ENCODE measurements at places on chromosomes 16 and 17. TPM values are rescaled to one million over a fixed set of nuclear protein-coding genes. Genes with fewer than 3 reads are reported as not detected.

- H3K36me3 ChIP-seq = no peaks in the 10 kb centered on the region
- DNase-seq = no peak
- 0 out of 2 replicates have a peak, but pooled peaks cover 4% of the 10 kb centered on the region for H3K4me1 ChIP-seq
- H3K27me3 ChIP-seq = no peaks in the 10 kb centered on the region
- H3K4me3 ChIP-seq = no peak overlapping the region
- H3K27ac ChIP-seq = no peak overlapping the region
Observed at GRCh38 chr17:30952638-30953393, 18.0 kb upstream of the RNF135 start.

DNA sequence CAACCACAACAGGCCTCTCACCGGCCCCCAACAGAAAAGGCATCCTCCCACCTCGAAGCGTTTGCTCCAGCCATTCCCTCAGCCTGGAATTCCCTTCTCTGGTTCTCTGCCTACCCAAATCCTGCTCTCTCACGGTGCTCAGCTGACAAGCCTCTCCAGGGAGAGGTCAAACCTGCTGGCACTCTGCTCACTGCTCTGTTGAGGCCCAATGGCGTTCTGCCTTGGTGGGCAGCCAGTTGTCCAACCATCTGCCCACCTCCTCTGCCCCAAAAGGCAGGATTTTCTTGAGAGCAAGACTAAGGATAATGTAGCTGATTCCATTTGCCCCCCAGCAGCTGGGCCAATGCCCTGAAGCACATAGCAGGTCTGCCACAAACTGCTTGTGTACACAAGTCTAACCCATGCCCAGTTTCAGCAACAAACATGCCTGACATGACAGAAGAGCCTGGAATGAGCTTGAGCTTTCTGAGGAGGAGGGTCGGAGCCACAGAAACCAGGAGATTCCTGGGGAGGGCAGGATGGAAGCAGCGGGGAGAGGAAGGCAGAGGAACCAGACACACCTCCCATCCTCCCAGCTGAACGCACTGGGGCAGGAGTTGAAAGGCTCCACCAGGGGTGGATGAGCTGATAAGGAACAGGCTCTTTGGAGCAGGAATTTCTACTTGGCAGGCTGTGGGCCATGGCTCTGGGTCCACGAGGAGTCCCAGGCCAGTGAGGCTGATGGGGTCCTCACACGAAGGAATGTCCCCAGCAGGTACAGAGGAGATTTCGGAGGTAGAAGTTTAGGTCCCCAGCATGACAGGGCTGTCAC, 23.9 kb downstream of the ARHGAP27 start:
- H3K4me1 ChIP-seq = no peaks in the 10 kb centered on the region
- DNase-seq = no peak
- H3K4me3 ChIP-seq = no peak overlapping the region
- H3K36me3 ChIP-seq = no peaks in the 10 kb centered on the region

- H3K4me1 ChIP-seq = peaks cover 16% of the 10 kb centered on the region
- no peak overlapping the region for H3K4me3 ChIP-seq
- no peaks in the 10 kb centered on the region for H3K27me3 ChIP-seq
- H3K36me3 ChIP-seq = no peaks in the 10 kb centered on the region
Observed at GRCh38 chr16:9049241-9049640, 42.2 kb upstream of the HAPSTR1 start.

The KCNJ2 gene
- 0.75 TPM for polyA plus RNA-seq
